ENCODE measurements at places on chromosomes 12 and 14. TPM values are rescaled to one million over a fixed set of nuclear protein-coding genes. Genes with fewer than 3 reads are reported as not detected.

DNA sequence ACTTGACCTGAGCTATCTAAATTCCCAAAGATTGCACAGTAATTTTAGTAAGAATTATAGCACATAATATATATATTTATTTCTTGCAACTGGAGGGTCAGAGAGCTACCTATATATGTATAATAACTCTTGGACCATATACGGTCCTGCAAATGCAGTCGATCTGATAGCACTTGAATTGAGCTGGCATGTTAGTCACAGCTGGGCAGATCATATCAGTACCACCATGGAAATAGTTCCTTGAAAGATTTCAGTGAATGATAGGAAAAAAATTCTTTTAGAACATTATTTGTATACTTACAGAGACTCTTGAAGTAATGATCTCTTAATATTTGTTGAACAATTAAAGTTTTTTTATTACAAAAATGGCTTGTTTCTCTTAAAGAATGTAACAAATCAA is 94.5 kb upstream of the MON2 start:
- DNase-seq = no peak

DNA sequence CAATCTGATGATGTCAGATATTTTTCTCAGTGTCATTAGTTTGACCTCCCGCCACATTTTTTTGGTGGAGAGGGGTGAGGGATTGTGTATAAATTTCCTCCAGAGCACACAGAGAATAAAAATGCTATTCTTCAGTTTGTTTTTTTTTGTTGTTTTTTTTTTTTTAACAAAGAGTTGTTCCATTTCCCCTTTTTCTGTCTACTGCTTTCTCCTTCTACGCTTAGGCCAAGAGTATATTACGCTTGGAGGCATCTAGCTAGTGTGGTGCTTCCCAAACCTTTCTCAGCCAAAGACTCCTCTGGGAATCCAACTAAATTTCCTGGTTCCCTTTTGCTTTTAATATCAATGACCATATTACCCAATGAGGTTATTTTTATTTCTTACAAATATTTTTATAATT is 465.6 kb downstream of the ZFP36L1 start:
- no peak for DNase-seq

DNA sequence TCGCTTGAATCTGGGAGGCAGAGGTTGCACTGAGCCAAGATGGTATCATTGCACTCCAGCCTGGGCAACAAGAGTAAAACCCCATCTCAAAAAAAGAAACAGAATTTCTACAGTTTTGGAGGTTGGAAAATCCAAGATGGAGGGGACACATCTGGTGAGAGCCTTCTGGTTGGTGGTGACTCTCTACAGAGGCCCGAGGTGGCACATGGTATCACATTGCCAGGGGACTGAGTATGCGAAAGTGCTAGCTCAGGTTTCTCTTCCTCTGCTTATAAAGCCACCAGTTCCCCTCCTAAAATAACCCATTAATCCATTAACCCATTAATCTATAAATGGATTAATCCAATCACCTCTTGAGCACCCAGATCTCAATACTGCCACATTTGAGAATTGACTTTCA is 70.8 kb upstream of the DACT1 start:
- DNase-seq = no peak

DNA sequence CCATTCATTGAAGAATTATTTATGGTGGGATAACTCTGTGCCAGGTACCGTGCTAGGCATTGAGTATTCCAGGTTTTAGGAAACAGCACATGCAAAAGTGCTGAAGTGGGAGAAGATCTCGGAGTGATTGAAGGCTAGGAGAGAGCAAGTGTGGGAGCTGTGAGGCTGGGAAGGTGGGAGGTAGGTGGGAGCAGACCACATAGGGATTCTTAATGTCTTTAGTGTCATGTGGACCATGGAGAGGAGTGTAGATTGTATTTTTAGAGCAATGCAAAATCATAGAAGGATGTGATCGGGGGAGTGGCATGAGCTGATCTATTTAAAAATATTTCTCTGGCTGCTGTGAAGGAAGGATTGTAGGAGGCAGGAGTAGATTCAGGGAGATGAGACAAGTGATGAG is 5.4 kb downstream of the PTPN11 start:
- no peak for DNase-seq

- DNase-seq = no peak
Measured at GRCh38 chr14:52988139-52988538, 37.3 kb upstream of the FERMT2 start.

Gene BCL7A
- total RNA-seq = 3.9 TPM

Gene ADAMTS20
- total RNA-seq = under 0.01 TPM

Gene ADCY4
- total RNA-seq = 18.1 TPM
